Mesendoderm (in vitro differentiated cells): ENCODE measurements at places on chromosomes 4 and X.

DNA sequence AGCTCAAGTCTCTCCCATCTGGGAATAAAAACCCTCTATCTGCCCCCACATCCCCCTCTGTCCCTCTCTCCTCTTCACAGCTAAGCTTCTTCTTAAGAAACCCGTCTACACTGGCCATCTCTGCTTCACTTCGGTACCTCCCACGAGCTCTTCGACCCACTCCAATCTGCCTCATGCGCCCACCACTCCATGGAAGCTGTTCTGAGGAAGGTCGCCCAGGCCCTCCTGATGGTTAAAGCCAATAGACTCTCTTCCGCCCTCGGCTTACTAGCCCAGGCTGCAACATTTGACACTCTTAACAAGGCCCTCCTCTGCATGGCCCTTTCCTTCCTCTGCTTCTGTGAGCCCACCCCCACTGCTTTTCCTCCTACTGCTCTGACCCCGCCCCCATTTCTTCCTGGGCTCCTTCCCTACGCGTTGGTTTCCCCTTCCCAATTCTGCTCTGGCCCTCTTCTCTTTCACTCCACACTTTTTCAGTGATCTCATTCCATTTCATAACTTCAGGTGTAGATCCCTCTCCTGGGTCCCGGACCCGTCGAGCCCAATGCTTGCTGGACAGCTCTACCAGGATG is 11.8 kb downstream of the IQSEC2 start:
- DNase-seq = no peak

- DNase-seq = no peak
These were observed 626.2 kb downstream of the MID1IP1 start for GRCh38 chrX:39427492-39427891.

DNA sequence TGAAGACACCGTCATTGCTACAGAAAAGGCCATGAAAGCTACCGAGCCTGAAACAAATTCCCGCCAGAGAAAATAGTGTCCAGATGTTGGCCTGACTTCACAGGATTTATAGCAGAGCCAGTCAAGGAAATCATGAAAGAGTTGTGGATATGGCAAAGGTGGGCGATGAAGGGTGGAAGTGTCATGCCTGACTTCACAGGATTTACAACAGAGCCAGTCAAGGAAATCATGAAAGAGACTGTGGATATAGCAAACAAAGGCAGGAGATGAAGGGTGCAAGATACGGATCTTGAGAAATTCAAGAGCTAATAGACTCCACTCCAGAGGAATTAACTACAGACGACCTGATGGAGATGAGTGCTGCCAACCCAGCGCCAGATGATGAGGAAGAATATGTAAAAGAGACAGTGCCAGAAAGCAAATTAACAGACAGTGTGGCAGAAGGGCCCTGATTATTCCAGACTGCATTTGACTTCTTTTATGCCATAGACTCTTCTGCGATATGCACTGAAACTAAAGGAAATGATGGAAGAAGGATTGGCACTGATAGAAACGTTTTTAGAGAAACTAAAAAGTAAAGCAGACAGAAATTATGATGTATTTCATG is 17.2 kb downstream of the TRMT44 start:
- DNase-seq = no peak

GRCh38 chr4:25457053-25457715 is 80.1 kb downstream of the ANAPC4 start:
- peak; percentile 62 for DNase-seq

- DNase-seq = no peak
These were observed 224.0 kb upstream of the TENM3 start for GRCh38 chr4:182019148-182019652.

DNA sequence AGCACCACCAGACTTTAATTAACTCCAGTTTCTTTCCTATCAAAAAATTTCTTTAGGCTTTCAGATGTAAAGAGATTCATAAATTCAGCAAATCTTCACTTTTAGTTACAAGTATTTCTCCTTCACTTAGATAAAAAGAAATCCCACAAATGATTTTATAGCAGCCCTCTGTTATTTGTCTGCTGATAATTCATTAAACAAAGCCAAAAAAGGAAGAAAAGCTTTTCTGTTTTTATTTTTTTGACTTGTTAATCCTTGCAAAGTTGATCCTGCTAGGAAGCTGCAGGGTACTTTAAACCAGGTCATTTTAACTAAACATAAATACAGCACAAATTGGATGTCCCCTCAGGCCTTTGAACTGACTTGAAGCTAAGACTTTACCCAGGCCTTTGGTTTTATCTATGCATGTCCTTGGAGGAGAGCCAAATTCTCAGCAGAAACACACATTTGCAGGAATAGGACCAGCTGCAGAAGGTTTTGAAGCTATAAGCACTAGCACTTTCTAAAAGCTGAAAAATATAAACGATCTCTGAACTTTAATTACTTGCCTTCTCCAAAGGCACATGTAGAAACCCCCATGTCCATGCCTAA is 57.5 kb downstream of the PCDH18 start:
- no peak for DNase-seq

GRCh38 chr4:26953366-26953765 is 92.7 kb downstream of the STIM2 start:
- DNase-seq = no peak

DNA sequence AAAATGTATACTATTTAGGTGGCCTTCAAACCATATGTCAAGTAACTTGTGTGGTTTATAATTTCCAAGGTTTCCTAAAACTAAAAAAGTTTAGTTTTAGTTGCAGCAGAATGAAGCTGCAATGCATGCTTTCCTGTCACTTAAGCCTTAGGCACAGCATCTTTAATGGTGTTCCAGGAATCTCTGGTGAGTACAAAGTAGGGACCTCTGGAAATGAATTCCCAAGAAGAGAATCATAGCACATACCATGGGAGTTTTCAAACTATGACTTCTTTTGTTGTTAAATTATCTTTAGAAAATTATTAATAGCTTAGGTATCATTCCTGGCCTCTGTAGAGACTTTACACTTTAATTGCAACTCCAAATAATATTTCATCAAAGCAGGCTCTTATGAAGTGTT is 1005.9 kb upstream of the PABPC4L start:
- no peak for DNase-seq

- DNase-seq = no peak
These were observed 454.6 kb downstream of the MAGEB5 start for GRCh38 chrX:26670521-26670920.

GRCh38 chrX:68942104-68942503 is 113.3 kb downstream of the EFNB1 start:
- no peak for DNase-seq

- no peak for DNase-seq
These were observed 19.0 kb downstream of the SMPX start for GRCh38 chrX:21738950-21739287.

DNA sequence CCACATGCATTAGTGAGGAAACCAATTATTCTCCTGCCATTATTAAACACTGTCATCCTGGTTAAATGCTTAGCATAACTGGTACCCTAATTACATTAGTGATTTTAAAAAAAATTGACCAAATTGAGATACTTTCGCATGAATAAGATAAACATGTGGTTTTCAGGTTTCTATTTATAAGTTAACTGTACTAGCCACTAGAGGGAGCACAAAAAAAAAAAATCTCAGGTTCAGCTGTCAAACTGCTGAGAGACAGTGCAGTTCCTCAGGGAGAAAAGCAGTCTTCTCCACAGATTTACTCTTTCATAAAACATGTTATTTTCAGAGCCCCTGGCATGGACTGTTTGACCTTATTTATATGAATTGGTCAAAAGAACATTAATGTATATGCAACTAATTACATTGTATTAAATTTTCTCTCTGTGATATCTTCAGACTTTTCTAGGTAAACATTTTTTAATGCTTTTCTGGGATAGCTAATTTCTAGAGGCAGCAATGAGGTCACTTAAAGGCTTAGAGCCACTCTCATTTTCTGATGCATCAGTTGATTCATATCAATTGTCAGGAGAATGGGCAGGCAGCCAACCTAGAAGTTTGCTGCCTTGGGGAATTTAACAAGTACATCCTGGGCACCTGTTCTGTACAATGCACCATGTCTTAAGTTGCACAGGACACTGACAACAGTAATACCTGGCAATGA is 167.5 kb downstream of the CDS1 start:
- DNase-seq = peak; percentile 54
